Bladder microvascular endothelial cell (primary cell): ENCODE measurements at places on chromosomes 7 and 10. TPM values are rescaled to one million over a fixed set of nuclear protein-coding genes. Genes with fewer than 3 reads are reported as not detected.

Gene HABP2
- total RNA-seq, result under 0.01 TPM in 1 of 2 replicates, not detected in the other

Gene CACNB2
- total RNA-seq, result not detected in 2 replicates

Gene MACC1
- not detected in 2 replicates for total RNA-seq

Gene TMEM273
- total RNA-seq, result 5.3 and 68.0 TPM in 2 replicates

Gene DPYSL4
- total RNA-seq, result 7.9 and 17.7 TPM in 2 replicates
